ENCODE measurements at places on chromosomes 7 and 10. TPM values are rescaled to one million over a fixed set of nuclear protein-coding genes. Genes with fewer than 3 reads are reported as not detected.
A peak's percentile ranks its signal among the peaks of the same experiment; 100 is the strongest.

- DNase-seq, result peak; percentile 87
Observed at GRCh38 chr7:131654668-131655326, 98.4 kb upstream of the PODXL start.

- no peak for DNase-seq
Observed at GRCh38 chr10:101064415-101065030, 2.7 kb downstream of the KAZALD1 start.

Gene HOXA7
- total RNA-seq, result 2.2 TPM

DNA sequence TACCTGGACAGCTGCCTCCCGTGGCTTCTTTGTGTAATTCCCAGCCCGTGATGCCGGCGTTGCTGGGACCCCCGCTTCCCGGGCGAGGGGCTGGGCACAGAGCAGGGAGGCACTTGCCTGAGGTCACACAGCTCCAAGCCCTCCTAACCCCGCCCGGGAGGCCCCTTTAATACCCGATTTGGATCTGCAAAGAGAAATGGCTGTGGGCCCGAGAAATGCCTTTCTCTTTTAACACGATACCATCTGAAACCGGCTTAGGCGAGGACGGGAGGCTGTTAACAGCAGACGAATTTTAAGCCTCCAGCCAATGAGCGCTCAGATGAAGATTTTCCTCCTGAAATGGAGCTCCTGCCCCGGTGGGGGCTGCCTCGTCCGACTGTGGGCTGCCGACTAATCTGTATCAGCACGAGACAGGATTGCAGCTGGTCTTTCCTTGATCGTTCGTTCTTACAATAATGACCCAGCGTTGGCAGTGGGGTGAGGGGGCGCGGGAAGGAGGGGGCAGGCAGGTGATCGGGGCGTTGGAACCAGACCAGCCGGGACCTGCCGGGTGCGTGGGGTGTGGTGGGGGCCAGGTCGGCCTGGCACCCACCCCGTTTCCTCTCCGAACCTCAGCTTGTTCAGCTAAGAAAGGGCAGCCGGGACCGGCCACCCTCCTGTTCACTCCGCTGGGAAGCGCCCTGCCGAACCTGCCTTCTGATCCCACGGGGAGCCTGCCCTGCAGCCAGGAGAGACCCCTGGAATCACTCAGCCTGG is 36.2 kb upstream of the FOXL3 start:
- no peak for DNase-seq

Gene CYCS
- 62.3 TPM for total RNA-seq

DNA sequence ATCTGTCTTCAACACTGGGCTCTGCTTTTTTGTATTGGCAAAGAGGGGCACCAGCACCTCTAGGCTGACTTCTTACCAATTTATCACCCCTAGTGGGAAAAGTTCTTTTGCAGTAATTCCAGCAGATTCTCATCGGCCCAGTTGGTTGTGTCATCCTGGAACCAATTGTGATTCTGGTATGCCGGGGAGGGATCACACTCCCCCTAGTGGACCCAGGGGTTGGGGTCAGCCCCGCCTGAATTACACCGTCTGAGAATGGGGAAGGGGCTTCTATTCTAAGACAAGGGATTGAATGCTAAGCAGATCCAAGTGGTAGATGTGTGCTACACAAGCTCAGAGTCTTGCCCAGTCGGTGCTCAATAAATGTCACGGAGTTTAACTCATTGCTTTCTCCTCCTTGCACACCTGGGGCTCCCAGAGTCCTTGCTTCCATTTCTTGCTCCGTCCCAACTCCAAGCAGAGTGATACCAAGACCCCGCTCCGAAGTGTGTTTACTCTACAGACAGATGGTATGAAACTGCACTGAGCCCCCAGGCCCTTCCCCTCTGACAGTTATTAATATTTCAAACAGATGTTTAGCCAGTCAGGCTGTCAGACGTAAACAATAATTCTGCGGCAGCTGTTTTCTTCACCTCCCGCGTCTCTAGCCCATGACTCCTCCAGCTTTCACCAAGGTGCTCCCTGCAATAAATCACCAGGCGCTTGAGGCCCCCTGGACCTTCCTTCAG is 71.9 kb downstream of the C10orf105 start:
- no peak for DNase-seq

- DNase-seq, result no peak
Observed at GRCh38 chr7:135981958-135982646, 4.9 kb upstream of the MTPN start.

Gene RGR
- not detected for total RNA-seq

DNA sequence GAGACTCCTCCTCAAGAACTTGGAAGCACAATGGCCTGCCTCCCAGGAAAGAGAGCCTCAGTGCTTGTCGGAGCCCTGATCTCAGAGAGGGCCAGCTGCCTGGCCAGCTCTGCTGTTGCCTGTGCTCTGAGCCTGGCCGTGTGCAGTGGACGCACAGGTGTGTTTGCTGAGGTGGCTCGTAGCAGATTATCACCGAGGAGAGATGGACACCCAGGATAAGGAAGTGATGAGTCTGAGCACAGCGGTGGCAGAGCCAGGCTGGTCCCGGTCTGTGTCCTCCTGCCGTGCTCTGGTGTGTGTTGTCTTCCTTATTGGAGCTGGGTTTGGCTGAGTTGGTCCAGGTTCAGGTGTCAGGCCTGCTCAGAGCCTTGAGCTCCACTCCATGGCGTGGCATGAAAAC is 208.5 kb downstream of the EBF3 start:
- DNase-seq, result peak; percentile 23

GRCh38 chr7:106775552-106775936 is 89.5 kb upstream of the PIK3CG start:
- DNase-seq, result no peak

- DNase-seq, result no peak
Observed at GRCh38 chr7:158446706-158447105, 140.9 kb downstream of the PTPRN2 start.

Gene CPA5
- total RNA-seq, result not detected

Gene DBNL
- 109 TPM for total RNA-seq

- DNase-seq, result no peak
Observed at GRCh38 chr7:19814776-19815175, 41.4 kb upstream of the TMEM196 start.

Gene GBX1
- total RNA-seq, result not detected

- no peak for DNase-seq
Observed at GRCh38 chr7:119964788-119965542, 308.0 kb upstream of the KCND2 start.

Gene RBP4
- 17.4 TPM for total RNA-seq

Gene ATXN7L1
- total RNA-seq, result 17.7 TPM

Gene C10orf62
- total RNA-seq, result not detected

Gene H2BK1
- not detected for total RNA-seq

DNA sequence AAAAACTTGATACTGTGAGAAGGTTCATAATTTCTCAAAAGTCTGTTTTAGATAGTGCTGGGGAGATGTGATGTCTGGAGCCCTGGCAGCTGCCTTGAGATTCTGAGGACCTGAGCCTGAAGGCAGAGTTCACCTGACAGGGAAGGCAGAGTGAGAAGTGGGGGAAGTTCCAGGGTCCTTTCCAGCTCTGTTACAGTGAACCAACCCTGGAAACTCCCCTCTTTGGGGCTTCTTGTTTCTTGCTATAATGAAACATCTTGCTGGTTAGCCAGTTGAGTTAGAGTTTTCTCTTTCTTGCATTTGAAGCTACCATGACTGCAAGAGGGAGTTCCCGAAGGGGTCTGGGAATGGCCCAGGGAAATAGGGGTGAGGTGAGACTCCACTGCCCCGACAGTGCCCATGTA is 158.9 kb upstream of the TNRC18 start:
- DNase-seq, result no peak

Data from lower lobe of right lung (tissue), 2 donors.